Omental fat pad (tissue), 4 donors: ENCODE measurements at places on chromosomes 4 and X. TPM values are rescaled to one million over a fixed set of nuclear protein-coding genes. Genes with fewer than 3 reads are reported as not detected.

CCSER1 gene
- total RNA-seq: 17.3 TPM

EFHC2 gene
- not detected for total RNA-seq

CENPVL1 gene
- total RNA-seq: not detected

- no peak for DNase-seq
These were observed 148.7 kb downstream of the FSTL5 start for GRCh38 chr4:162015090-162015489.

DNA sequence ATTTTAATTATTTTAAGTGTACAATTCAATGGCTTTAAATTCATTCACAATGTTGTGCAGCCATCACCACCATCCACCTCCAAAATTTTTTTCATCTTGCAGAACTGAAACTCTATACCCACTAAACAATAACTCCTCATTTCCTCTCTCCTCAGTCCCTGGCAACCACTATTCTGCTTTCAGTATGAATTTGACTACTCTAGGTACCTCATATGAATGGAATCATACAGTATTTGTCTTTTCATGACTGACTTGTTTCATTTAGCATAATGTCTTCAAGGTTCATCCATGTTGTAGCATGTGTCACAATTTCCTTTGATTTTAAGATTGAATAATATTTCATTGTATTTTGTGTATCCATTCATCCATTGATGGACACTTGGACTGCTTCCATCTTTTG, 46.9 kb downstream of the KIF4A start:
- no peak for DNase-seq

ZNF518B gene
- total RNA-seq: 34.2 TPM

GRCh38 chr4:82900066-82900410, 497 bp upstream of the THAP9 start:
- DNase-seq: no peak

GRCh38 chrX:53184836-53185235, 40.2 kb downstream of the KDM5C start:
- DNase-seq: no peak

IL2 gene
- total RNA-seq: not detected

DNA sequence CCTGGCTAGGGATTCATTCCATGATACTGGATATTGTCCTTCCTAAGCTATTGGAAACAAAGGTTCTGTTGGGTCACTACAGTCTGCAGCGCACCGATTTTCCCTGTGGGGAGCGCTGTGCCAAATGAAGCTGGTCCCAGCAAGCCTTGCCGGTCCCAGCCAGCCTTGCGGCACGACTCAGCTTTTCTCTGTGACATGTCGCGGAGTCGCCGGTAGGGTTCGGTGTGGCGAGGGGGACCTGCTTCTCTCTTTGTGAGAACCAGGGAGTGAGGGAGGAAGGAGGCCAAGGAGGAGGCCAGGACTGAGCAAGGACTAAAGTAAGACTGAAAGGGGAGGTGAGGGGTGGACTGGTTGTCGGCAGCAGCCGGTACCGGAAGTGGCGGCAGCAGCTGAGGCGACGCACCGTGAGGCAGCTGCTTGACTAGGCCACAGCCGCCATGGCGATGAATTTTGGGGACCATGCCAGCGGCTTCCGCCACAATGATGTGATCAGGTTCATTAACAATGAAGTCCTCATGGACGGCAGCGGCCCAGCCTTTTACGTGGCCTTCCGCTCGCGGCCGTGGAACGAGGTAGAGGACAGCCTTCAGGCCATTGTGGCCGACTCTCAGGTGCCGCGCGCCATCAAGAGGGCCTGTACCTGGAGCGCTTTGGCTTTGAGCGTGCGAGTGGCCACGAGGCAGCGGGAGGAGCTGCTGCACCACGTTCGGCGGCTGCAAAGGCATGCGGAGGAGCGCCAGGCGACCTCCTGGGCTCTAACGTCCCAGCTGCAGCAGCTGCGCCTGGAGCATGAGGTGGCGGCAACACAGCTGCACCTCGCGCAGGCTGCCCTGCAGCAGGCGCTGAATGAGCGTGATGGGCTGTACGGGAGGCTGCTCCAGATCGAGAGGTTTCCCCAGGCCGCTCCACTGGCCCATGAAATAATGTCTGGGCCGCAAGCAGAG, at the start of gene TEX13D:
TSS of gene TEX13D (plus strand) at position 180 of the 944 bp plus-strand sequence. CDS start at position 438, 258 bp downstream.
- DNase-seq: no peak

PNPLA4 gene
- 26.0 TPM for total RNA-seq

NAP1L2 gene
- total RNA-seq: 3.8 TPM

SH3BP2 gene
- 57.8 TPM for total RNA-seq

GRCh38 chr4:52976523-52977230, 114.6 kb downstream of the RASL11B start:
- no peak for DNase-seq

GRCh38 chrX:93932471-93933220, 258.6 kb downstream of the FAM133A start:
- DNase-seq: no peak

GRCh38 chr4:143699331-143700045, 987 bp downstream of the FREM3 start:
- no peak for DNase-seq

DNA sequence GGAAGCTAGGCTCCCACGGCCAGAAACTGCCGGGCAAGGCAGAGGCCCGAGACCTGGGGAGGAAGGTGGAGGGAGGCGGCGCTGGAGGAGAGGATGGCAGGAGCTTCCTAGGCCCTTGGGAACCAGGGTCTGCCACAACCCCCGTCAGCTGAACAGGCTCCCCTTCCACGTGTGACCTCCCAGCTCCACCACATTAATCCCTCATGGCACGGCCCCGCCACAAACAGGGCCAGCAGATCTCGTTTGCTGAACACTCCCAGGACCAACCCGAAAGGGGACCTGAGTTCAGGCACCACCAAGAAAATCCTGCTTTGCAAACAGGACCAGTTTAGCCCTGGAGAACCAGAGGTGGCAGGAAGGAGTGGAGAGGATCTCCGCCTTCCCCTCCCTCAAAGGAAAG, 62.7 kb downstream of the FHDC1 start:
- DNase-seq: no peak

CYLC1 gene
- total RNA-seq: not detected

DNA sequence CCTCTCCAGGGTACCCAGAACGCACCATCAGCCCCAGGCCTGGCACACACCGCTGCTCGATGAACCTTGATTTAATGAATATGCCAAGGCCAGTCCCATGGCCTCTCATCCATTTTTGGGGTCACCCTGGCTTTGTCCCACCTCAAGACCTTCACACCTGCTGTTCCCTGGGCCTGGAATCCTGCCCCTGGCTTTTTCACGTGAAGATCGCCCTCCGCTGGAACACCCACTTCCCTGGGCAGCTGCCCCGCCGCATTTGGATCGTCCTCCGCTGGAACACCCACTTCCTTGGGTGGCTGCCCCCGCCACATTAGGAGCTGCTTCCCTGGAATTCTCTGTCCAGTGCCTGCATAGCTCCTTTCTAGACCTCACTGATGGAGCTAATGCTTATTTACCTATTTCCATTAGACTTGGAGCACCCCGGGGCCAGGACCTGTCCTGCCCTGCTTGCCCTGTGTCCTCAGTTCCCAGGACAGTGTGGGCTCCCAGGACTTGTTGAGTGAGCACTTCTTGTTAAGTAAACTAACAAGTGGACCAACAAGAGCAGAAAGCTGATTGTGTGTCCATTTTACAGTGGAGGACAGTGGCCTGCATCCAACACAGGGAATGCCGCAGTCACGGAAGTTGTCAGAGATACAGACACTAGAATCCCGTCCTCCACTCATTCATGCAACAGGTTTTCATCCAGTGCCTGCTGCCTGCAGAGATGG, 12.5 kb downstream of the BLOC1S4 start:
- no peak for DNase-seq

CRLF2 gene
- total RNA-seq: 1.0 TPM

SMR3B gene
- total RNA-seq: not detected

GRCh38 chrX:11739776-11740175, 18.3 kb upstream of the MSL3 start:
- DNase-seq: no peak

DNA sequence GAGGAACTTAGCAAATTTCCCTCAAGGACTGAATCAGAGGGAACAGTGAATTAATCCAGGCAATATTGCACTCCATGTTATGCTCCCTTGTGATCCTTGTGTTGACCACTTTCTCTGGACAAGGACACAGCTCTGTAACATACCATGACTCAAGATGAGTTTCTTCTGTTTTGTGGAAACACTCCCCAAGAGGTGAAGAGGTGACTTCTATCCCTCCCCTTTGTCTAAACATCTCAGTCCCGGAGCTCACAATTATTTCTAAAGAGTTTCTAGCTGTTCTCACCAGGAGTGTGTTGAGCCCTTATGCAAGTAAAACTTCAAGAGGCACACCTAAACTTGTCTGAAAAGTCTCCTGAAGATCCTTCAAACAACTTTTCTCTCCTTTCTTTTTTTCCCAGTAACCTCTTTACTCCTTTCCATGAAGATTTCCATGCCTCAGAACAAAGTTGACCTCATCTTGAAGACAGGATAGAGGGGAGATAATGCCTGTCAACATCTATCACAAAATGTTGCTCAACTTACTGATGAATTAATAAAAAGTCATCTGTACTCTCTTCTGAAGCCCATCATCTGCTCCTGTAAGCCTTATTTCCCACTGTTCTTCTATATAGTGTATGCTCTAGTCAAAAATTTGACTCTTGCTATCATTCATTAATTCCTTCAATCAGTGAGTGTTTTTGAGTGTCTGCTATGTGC, 429.1 kb downstream of the SPRY1 start:
- no peak for DNase-seq

DNA sequence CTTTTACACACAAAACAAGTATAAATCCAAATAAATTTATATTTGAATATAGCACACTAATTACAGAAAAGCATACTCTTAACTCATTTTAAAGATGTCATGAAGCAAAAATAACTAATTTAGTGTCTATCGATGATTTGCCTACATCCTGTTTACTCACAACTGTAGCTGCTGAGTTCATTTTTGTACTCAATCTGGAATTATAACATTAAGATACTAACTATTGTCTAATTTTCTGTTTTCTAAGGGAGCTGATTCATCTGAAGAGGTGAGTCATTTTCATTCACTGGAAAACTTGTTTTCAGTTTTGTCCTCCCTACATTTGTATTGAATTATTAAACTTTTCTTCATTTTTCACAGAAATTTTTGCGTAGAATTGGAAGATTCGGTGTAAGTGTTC, 3.7 kb downstream of the STATH start:
- no peak for DNase-seq

GRCh38 chr4:71262161-71262560, 76.7 kb upstream of the SLC4A4 start:
- no peak for DNase-seq

TRAM1L1 gene
- total RNA-seq: 0.24 TPM

CTAG2 gene
- not detected for total RNA-seq

- no peak for DNase-seq
These were observed 202.7 kb downstream of the BANK1 start for GRCh38 chr4:101993002-101993841.

DNA sequence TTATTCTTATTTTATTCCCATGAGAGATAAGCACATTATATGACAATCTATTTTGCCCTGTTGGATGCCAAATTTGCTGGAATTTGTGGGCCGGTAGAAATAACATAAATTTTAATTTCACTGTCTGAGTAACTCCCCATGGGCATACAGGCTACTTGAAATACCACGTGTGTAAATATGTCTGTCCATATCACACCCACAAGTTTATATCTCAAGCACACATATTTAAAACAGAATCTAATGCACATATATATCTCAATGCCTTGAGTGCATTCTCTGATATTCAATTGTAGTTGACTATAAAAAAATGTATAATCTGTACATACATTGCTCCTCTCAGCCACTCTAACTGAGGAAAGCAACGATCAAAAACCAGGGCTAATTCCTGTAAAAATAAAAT, 51.2 kb downstream of the PPARGC1A start:
- DNase-seq: no peak

GNRHR gene
- total RNA-seq: not detected

DNA sequence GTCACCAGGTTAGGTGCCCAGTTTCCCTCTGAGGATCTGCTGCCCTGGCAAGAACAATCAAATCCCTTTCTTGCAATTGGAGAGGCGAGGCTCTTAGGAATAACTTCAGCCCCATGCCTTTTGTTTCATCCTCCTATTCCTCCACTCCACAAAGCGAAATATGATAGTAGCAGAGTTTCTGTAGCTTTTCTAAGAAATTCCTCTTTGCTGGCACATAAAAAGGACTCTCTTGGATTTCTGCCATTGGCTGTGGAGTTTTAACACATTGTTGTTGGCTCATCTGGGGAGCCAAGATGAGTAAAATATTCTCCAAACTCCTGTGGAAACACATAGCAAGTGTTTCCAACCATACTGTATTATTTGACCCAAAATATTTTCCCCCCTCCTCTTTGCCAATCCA, 11.0 kb upstream of the ADGRG2 start:
- DNase-seq: no peak

DNA sequence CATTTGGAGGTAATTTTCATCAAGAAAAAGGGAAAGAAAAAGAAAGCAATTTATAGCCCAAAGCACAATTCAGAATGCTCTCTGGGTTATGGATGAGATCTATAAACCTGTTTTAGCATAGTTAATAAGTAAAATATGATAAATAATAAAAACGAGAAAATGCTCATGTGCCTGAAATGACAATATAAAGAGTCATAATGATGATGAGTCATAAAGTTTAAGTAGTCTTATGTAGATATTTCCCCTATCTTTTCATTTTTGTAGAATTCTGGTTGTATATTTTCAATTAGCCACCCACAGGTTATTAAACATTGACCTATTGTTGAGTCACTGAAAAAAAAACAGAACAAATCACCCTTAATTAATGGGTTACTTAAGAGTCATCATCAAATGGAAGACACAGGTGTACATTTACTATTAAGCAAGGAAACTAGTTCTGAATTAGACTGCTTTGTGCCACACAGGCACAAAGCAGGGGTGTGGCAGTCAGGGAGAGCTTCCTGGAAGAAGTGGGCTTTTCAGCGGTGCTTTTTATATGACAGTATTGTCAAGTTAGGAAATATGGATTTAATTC, 29.3 kb downstream of the BEND4 start:
- no peak for DNase-seq

- no peak for DNase-seq
These were observed 222.2 kb upstream of the PPP1R2C start for GRCh38 chrX:43000121-43000520.

- no peak for DNase-seq
These were observed 8.6 kb upstream of the HS6ST2 start for GRCh38 chrX:132967049-132967448.

DNA sequence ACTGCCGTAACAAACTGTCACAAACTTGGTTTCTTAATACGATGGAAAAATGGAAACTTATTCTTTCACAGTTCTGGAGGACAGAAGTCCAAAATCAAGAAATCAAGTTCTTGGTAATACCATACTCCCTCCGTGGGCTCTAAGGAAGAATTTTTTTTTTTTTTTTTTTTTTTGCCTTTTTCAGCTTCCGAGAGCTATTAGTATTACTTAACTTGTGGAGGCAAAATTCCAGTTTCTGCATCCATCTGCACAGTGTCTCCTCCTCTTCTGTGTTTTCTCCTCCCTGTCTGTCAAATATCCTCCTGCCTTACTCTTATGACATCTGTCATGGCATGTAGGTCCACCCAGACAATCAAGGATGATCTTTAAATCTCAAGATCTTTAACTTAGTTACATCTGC, 426.6 kb downstream of the SPRY1 start:
- no peak for DNase-seq
